ENCODE measurements at places on chromosomes 2 and 18. TPM values are rescaled to one million over a fixed set of nuclear protein-coding genes. Genes with fewer than 3 reads are reported as not detected.

GRCh38 chr2:44051593-44052347, 56.0 kb upstream of the LRPPRC start:
- DNase-seq: no peak

DNA sequence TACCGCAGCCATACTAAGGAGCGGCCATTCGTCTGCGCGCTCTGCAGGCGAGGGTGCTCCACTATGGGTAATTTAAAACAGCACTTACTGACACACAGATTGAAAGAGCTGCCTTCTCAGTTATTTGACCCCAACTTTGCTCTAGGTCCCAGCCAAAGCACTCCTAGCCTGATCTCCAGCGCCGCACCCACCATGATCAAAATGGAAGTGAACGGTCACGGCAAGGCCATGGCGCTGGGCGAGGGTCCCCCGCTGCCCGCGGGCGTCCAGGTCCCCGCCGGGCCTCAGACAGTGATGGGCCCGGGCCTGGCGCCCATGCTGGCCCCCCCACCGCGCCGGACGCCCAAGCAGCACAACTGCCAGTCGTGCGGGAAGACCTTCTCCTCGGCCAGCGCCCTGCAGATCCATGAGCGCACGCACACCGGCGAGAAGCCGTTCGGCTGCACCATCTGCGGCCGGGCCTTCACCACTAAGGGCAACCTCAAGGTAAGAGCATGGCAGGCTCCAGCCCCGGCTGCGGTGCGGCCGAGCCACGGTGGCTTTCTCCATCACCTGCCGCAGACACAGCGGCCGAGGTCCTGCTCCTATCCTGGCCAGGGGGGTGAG, 15.5 kb downstream of the SALL3 start:
- no peak for DNase-seq

GRCh38 chr18:49048396-49049020, 97.7 kb upstream of the SMAD7 start:
- DNase-seq: no peak

GRCh38 chr2:230600881-230601280, 111.8 kb upstream of the CAB39 start:
- no peak for DNase-seq

DNA sequence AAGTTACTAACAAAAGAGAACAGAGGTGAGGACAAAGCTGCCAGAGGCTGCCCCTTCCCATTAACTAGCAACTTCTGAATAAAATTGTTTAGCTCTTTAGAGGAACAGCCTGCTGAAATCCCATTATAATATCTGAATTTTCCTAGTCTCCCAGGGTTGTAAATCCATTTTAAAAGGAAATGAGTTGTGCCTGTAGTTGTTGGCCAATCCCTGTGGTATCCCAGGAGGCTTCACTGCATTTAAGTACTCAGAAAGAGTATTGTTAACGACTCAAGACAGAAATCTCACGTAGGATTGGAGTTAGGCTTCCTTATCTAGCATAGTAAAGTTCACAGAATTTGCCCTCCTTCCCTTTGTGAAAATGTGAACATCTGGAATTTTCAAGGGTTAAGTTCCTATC, 8.9 kb downstream of the LAPTM4A start:
- DNase-seq: no peak

GRCh38 chr2:144541396-144541795, 21.5 kb upstream of the ZEB2 start:
- DNase-seq: no peak

DNA sequence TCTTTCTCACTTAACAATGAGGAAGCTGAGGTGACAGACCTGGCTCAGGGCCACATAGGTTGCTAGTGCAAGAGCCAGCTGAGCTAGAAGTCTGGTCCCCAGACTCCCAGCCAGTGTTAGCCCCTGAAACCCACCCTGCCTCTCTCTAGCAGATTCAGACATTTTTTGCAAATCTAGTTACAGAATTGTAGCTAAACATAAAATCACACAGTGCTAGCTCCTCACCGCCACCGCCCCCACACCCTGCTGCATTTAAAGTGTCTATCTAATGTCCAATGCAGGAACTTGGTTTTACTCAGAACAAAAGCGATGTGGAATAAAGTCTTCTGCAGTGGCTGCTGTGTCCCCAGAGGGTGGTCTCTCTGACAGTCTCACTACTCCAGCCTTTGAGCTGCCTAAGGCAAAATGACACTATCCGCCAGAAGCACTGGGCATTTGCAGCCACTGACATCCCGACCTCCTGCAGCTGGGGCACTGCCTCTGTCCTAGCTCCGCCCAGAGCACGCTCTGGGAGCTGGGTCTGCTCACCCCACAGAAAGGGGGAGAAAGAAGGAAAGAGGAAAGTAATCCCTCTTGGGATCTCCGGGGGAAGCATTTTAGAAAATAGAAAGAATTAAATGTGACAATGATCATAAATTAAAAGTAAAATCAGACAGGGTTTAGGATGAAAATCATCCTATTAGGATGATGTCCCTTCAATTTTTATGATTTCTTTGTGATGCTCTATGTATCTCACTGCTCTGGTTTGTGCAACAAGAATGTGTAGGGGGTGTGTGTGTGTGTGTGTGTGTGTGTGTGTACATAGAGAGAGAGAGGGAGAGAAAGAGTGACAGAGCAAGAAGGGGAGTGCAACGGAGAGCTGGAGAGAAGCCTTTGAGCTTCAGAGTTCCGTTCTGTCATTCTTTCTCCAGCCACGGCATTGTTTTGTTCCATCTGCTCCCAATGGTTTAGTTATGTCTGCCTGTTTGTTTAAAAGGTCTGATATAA, 50.5 kb upstream of the ST8SIA3 start:
- DNase-seq: no peak

- no peak for DNase-seq
Measured at GRCh38 chr2:67802291-67802690, 260.5 kb downstream of the C1D start.

GRCh38 chr2:219520079-219520478, 5.8 kb downstream of the ASIC4 start:
- DNase-seq: no peak

DNA sequence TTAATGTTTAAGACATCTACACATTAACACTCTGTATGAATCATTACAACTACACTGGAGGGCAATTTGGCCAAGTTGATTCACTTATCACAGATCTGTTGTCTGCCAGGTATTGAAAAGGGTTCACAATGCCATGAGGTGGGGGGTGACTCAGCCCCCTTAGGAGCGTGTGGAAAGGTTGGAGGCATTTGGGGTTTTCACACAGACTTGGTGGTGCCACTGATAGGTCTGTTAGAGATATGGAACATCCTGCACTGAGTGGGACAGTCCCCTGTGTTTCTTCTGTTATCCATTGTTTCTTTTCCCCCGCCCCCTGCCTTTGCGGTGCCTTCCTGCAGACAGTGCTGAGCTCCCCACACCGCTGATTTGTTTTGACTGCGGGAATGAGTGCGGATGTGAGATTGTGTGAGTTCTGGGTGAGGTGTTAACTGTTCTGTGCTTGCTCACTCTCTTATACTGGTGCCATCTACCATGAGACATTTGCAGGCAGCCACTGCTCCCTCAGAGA, 9.3 kb upstream of the TSN start:
- no peak for DNase-seq

DNA sequence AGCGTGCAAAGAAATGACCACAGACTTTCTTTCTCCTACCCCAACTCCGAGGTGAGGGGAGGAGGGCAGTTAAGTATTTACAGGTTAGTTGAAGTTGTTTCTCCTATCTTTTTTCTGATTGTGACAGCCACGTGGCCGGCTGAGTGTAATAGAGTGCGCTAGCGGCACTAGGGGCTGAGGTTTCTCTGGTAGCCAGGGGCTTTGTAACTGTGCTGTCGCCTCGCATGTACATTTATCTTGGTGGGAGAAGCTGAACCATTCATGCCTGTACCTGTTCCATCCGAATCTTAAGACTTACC, 214.1 kb upstream of the STON1 start:
- DNase-seq: no peak

DNA sequence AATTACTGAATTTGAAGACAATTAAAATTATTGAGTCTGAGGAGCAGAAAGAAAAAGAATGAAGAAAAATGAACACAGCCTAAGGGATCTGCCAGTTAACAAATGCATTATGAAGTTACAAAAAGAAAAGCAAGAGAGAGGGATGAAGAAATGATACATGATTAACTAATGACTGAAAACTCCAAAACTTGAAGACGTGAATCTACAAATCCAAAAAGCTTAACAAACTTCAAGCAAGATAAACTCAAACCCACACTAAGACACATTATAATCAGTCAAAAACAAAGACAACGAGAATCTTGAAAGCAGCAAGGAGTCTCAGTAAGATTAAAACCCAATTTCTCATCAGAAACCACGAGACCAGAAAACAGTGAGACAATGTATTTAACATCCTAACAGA, 15.6 kb downstream of the RPRD1A start:
- no peak for DNase-seq

DNA sequence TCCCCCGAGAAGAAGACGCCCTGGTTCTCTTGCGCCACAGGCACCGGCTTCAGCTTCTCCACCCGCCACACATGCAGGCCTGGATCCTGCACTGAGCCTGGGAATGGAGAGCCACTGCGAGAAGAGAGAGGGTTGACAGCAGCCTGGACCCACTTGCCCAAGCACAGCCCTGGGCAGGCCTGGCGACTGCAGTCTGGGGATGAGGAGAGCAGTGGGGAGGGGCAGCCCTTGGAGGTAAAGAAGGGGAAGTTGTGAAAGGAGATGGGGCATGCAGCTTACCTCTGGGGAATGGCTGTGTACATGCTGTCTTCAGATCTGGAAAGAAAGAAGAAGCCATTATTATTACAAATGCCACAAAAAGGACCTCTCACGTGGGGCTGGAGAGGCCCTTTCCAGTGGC, 8.3 kb downstream of the CAPG start:
- DNase-seq: no peak

DNA sequence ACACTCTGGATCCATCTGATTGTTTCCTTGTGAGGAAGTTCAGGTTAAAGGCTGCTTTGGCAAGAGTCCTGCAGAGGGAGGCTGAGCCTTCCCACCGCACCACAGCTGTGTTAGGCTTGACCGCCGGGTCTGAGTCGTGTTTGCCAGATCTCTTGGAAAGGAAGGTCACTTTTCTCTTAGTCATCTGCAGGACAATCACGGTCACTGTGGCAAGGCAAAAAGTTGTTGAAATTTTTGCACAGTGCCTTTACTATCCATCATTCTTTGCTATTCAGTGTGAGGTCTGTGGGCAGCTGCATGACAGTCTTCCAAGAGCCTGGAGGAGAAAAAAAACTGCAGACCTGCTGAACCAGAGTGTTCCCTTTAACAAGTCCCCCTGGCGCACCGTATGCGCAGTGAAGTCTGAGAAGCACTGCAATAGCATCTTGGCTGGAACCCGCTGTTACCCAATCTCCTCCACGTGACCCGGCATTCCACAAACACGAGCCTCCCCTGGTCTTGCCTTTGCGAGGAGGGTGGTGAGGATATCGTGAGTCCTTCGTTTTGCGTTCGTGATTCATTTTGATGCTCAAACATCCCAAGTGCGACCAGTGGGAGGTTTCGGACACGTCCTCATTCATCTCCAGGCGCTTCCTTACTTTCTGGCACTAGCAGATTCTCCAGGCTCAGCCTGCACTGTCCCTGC, 23.0 kb downstream of the BIN1 start:
- DNase-seq: no peak

DNA sequence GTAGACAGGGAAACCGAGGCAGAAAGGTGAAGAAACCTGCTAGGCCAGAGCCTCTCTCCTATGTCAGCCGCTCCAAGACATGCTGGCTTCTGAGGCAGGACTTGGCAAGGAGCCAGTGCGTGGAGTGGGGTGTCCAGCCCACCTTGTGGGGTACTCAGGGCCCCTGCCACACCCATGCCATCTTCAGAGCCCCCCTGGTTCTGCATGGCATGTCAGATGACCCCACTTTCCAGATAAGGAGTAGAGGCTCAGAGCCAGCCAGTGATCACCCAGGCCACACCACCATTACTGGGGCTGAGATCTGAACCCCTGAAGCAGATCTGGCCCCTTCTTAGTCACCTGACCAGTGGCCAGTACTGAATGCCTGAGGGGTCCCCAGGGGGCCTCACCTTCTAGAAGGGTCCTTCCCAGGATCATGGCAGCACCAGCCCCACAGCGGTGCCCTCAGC, 14.7 kb downstream of the CROCC2 start:
- DNase-seq: no peak

DNA sequence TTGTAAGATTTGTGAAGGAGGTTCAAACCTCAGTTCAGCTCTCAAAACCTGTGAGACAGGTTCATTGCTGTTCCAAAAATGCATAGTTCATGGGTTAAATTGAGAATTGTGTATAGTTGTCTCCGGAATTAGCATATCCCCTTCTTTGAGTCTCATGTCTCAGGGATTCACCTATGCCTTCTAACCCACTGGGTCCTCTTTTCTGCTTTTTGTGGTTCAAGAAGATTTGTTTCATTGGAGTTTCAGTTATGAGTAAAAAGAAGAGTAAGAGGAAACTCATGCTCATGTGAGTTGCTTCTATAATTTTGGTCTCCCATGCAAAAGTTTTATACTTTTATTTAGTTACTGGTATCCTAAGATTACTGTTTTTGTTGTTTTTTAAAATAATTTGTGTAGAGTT, 1219.8 kb upstream of the ZEB2 start:
- no peak for DNase-seq

- DNase-seq: no peak
Measured at GRCh38 chr2:232689152-232689910, 7.8 kb upstream of the GIGYF2 start.

- DNase-seq: no peak
Measured at GRCh38 chr2:29367986-29368658, 252.9 kb downstream of the CLIP4 start.

Gene CCDC138
- polyA plus RNA-seq: 2.8 TPM

Gene ARHGEF4
- 18.2 TPM for polyA plus RNA-seq

Gene UGT1A1
- polyA plus RNA-seq: 5.6 TPM

Gene ACVR1C
- 0.67 TPM for polyA plus RNA-seq

Gene COL4A3
- 1.4 TPM for polyA plus RNA-seq

Gene CCDC85A
- 4.1 TPM for polyA plus RNA-seq

Gene PCBP1
- polyA plus RNA-seq: 370 TPM

Gene CTAGE1
- not detected for polyA plus RNA-seq

Gene NLRC4
- 0.67 TPM for polyA plus RNA-seq

Gene SNED1
- polyA plus RNA-seq: 17.1 TPM

All from urinary bladder (tissue), 4 donors.